Dermis microvascular lymphatic vessel endothelial cell (primary cell): ENCODE measurements at places on chromosomes 12 and 14. TPM values are rescaled to one million over a fixed set of nuclear protein-coding genes. Genes with fewer than 3 reads are reported as not detected.

GRCh38 chr14:92105893-92106142, 564 bp downstream of the ATXN3 start:
- DNase-seq = peak; percentile 63

The LRRC9 gene
- total RNA-seq = not detected in 2 replicates

- no peak for DNase-seq
Measured at GRCh38 chr12:130639476-130640424, 76.3 kb downstream of the RIMBP2 start.

The TDRD9 gene
- total RNA-seq = 0.26 and 0.76 TPM in 2 replicates

The FAM186B gene
- 0.13 TPM in 2 replicates for total RNA-seq

DNA sequence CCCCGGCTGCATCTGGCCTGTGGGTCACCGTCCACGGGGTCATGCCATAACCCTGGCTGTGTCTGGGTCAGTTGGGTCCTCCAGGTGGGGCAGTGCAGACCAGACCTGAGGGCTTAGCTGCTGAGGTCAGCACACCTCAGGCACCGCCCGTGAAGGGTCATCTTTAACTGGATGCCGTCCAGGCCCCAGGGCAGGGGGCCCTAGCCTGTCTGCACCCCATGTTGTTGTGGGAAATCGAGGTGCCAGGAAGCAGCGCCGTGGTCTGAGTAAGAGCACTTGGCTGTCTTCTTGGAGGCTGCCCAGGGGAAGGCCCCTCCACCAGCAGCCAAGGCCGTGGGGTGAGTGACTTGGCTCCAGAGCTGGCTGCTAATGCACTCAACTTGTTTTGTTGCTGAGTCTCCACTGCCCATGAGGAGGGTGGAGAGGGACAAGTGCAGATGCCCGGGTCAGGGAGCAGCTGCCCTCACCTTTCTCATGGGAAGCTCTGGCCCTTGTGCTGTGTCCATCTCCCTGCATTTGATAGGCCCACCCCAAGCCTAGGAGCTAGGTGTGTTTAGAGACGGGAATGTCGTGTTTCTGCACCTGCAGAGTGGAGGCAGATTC, 317.2 kb downstream of the TMEM121 start:
- DNase-seq = no peak

The CDC42BPB gene
- 89.3 and 127 TPM in 2 replicates for total RNA-seq

The WNT5B gene
- total RNA-seq = 0.13 and 0.51 TPM in 2 replicates

DNA sequence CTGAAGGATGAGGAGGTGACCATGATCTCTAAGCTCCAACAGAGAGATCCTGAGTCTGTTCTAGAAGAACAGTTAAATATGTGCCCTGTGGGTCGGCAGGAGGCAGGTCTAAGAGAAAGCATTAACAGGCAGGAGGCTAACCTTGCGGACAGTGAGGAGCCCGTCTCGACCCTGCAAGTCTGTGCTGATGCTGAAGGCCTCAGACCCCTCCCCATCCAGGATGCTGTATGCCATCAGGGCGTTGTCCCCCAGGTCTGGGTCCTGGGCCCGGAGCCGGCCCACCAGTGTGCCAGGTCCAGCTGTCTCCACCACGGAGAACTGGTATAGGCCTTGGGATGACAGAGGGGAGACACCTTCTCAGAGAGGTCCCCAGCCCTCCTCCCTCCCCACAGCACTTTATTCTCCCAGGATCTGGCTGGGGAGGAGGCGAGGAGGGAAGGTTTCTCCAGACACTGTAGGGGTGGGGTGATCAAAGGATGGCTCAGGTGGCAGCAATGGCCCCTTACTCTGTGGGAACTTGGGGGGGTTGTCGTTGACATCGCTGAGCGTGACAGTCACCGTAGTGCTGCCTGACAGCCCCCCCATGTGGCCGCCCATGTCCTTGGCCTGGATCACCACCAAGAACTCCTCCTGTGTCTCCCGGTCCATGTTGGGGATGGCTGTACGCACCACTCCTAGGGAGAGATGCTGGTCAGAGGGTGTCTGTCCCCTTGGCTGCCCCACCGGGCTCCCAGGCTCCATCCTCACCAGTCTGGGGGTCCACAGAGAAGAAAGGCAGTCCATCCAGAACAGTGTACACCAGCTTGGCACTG, 3.1 kb downstream of the CDH24 start:
- no peak for DNase-seq

- DNase-seq = no peak
Measured at GRCh38 chr14:105187116-105187515, 6.0 kb upstream of the NUDT14 start.
